ENCODE measurements at places on chromosomes 4 and X. TPM values are rescaled to one million over a fixed set of nuclear protein-coding genes. Genes with fewer than 3 reads are reported as not detected.

CACNA1F gene
- total RNA-seq, result not detected

GABRQ gene
- total RNA-seq, result not detected

SEL1L3 gene
- total RNA-seq, result 3.9 TPM

GPM6B gene
- 4.4 TPM for total RNA-seq

ARAP2 gene
- not detected for total RNA-seq

TSPAN7 gene
- total RNA-seq, result 0.26 TPM

H2AZ1 gene
- total RNA-seq, result 946 TPM

KLHL13 gene
- 0.13 TPM for total RNA-seq

ESX1 gene
- total RNA-seq, result not detected

VSIG1 gene
- total RNA-seq, result not detected

NDP gene
- total RNA-seq, result 1.1 TPM

Data from LHCN-M2 (cell line).